ENCODE measurements at places on chromosomes 1 and 21.

GRCh38 chr1:15177710-15178166 is 24.2 kb downstream of the TMEM51 start:
- DNase-seq: no peak

DNA sequence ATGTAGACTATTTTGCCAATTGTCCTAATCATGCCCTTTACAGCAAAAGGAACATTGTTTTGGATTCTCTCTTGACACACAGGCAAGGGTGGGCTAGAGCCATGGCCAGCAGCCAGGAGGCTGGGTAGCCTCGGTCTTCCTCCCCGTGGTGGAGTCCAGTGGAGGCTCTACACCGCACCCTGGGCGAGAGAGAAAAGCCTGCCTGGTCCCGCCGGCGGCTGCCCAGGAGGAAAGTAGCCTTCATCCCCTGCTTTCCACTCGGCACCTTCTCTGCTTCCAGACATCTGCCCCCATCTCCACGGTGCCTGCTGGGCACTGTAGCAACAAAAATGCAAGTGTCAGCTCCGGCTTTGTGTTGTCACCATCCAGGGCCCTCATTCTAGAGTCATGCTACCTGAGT is 21.6 kb downstream of the PROK1 start:
- DNase-seq: no peak

DNA sequence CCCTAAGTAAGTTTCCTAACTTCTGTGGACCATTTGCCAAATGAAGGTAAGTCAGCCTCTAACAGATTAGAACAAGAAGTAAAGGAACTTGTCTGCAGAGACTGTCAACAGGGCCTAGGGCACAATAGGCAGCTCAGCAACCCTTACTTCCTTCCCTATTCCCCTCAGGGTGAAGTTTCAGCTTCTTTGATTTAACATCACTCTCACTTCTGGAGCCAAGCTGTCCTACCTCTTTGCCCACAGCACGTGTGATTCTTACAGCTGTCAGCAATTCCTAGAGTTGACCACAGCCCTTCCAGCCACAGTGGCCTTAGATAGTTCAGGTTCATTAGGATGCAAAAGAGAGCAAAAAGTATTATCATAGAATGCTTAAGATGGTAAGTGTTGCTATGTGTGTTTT is 7.6 kb upstream of the EIF4G3 start:
- no peak for DNase-seq

GRCh38 chr1:13996334-13996733 is 296.3 kb downstream of the PRDM2 start:
- no peak for DNase-seq

GRCh38 chr1:189782295-189782694 is 695.4 kb downstream of the BRINP3 start:
- no peak for DNase-seq

DNA sequence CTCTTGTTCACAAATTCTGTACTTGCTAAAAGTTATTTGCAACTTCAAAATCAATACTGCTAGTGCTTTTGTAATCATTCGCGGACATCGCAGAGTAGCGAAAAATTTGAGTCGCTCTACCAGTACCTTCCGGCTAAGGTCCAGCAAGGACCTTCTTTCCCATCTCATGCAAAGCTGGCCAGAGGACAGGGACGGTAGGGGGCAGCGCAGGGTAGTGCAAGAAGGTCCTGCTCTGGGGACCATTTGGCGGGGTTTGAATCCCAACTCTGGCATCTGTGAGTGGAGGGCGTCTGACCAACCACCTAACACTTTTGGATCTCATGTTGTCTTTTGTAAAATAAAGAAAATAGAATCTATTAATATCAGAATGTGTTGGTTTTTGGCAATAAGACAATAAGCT is 258.3 kb downstream of the SPATA17 start:
- no peak for DNase-seq

- DNase-seq: no peak
Measured at GRCh38 chr1:205535096-205535495, 30.6 kb downstream of the CDK18 start.

GRCh38 chr1:64678366-64678765 is 66.5 kb upstream of the RAVER2 start:
- no peak for DNase-seq

DNA sequence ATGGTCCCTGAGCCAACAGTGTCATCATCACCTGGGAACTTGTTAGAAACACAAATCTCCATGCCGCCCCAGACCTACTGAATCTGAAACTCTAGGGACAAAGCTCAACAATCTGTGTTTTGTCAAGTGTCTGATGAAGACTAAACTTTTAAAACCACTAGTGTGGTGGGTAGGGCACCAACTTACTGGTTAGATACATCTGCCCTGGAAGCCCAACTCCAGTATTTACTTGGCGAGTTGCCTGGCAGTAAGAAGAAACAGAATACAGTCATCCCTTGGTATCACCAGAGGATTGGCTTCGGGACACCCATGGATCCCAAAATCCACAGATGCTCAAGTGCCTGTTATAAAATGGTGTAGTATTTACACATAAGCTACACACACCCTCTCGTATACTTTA is 367.9 kb upstream of the DUSP10 start:
- DNase-seq: no peak

- DNase-seq: no peak
Measured at GRCh38 chr1:198543670-198544260, 3.3 kb upstream of the ATP6V1G3 start.

GRCh38 chr1:25580927-25581326 is 35.7 kb upstream of the MAN1C1 start:
- no peak for DNase-seq

DNA sequence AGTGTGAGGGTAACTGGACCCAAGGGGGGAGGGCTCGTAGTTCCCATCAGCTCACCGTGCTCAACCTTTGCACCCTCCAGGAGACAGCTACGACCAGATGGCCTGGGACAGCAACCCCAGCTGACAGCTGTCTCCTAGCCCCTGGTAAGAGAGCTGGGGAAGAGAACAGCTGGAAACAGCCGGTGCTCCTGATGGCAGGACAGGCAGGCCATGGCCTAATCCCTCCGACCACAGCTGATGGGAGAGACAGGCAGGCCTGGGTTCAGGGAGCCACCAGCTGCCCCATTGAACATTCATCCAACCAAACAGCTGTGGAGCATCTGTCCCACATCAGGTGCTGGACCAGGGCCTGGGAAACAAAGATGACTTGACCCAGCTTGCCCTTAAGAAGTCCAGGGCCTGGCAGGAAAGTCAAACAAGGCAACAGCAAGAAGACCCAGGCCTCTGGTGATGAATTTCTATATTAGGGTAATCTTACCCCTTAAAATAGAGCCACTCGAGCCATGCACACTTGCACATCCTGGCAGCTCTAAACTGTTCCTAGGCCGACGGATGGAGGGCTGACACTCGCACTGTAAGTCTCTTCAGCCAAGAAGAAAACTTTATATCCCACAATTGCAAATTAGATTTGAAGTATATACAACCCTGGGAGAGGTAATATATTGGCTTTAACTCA is 12.2 kb downstream of the OLFML2B start:
- DNase-seq: no peak

DNA sequence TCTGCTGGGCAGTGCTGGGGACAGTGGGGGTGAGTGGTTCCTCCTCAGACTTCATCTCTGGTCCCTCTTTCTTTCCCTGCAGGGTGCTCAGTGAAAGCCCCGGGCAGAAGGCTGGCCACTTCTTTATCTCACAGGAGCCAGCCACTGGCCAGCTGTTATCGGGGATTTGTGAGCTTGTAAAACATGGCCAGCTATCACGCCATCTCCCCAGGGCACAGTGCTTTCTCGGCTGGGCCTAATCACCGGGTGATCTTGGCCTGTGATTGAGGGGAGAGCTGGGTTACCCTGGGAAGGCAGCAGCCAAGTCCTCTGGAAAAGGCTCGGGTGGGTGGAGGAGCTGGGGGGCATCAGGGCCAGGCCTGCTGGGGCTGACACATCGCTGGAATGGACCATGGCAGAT is 83.0 kb downstream of the IGSF21 start:
- DNase-seq: no peak

- DNase-seq: no peak
Measured at GRCh38 chr1:98045211-98045766, 124.5 kb upstream of the DPYD start.

DNA sequence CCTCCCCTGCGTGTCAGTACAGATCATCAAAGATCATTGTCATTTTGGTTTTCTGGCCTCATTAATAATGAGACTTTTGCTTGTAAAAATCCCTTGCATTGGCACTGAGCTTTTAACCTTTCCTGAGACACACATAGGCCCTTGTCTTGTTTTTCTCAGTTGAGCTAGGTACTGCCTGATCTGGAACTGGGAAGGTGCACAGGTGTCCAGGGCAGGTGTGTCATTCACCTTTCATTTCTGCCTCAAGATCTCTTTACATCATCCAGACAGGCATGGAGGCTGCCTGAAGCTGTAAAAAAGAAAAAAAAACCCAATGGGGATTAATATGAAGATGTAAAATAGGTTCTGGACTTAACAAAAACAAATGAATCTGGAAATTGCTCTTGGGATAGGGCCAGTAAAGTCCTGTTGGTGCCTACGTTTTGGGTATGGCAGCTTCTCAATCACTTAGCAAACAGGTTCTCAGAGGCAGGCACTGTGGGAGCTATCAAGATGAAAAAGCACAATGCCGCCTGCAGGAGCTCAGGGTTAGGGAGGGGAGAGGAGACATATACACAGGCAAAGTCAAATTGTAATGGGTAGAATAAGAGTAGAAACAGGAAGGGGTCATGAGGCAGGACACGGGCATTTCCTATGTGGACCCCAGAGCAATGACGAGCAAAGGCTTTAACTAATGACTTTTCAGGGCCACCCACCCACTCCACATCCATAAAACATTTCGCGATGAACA is 1.0 kb upstream of the KCNC4 start:
- no peak for DNase-seq

GRCh38 chr1:223737342-223737741 is 25.0 kb downstream of the CAPN2 start:
- no peak for DNase-seq

DNA sequence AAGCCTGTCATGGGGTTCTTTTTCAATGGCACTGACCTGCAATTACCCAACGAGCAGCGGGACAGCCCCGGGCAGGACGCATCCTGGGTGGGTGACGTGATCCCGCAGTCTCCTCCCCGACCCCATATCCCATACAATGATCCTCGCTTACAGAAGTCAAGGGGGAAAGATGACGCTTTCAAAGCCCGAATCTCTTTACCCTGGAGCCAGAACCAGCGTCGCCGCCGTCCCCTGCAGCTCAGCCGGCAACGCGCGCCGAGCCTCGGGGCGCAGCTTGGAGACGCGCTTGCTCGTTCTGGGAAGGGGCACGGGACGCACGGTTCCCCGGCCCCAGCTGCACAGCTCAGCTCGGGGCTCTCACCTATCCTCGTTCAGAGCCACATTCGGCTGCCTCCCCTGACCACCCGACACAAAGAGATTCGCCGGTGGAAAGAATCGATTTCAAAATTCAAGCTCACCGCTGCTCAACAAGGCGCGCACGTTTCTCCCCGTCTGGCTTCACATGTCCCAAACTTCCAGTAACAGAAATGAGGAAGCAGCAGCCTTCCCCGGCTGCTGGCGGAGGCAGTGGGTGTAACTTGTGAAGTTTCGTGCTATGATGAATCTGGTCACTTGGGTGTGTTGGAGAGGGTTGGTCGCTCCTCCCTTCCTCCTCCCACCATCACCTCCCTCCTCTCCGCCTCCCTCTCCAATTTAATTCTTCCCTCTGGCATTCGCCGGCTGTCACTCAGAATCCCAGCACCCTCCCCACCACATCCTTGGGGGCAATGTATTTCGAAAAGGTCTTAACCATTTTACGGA is at the start of gene TIAM1:
TIAM1 (minus strand) TSS at position 582 of the 801 bp plus-strand sequence. CDS start 77,289 bp downstream, outside the sequence.
- DNase-seq: no peak

GRCh38 chr1:213335084-213335483 is 284.0 kb downstream of the RPS6KC1 start:
- no peak for DNase-seq

- no peak for DNase-seq
Measured at GRCh38 chr1:183792300-183792699, 12.6 kb upstream of the RGL1 start.

DNA sequence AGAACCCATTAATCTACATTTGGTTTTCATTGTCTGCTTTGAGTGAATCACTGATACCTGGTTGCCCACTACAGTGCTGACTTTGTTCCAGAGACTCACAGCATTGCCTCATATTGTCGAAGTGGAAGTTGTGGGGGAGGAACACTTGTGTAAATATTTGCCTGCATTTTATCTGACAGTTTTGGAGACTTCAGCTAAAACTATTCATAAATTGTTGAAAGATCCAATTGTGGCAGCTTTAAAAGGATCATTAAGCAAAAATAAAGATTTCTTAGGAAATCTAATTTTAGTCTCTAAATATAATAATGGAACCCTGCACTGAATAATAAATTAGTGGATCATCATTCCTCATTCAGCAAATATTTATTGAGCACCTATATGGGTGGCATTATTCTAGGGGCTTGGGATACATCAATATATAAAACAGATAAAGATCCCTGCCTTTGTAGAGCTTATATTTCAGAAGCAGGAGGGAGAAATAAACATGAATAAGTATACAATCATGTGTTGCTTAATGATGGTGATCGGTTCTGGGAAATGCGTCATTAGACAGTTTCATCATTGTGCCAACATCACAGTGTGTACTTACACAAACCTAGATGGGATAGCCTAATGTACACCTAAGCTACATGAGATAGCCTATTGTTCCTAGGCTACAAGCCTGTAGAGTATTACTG is 73.5 kb downstream of the OSBPL9 start:
- no peak for DNase-seq

GRCh38 chr1:56524263-56524662 is 55.1 kb downstream of the PLPP3 start:
- DNase-seq: no peak

DNA sequence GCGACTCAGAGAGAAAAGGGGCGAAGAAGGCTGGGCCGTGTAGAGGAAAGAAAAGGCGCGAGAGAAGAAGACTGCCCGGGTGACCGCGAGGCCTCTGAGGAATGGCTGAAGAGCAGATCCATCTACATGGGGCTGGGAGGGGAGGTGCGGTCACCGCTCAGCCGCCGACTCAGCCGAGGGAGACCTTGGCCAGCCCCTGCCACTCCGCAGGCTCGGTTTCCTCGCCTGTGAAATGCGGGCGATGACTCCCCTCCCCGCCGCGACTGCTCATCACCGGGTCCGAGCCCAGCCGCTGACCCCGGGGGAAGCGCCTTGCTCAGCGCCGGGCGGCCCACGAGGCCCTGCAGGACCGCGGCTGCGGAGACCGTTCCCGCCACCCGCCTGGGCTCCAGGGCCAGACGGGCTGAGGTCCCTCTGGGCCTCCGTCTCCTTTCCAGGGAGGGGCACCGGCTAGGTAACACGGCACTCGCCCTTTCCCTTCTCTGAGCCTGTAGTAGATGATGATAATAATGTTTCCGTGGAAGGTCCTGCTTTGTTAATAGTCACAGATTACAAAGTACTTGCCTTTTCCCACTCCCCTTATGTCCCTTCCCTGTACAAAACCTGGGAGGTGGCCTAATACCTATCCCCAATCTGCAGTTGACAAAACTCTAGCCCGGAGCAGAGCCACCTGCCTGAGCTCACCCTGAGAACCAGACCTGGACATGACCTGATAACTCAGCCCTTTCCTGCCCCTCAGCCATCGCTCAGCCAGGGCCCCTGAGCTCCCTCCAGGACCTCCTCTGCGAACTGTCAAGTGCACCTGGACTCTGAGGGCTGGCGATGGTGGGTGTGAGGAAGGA is 1.6 kb upstream of the BSND start:
- no peak for DNase-seq

Measured in GM19239 (cell line).